ENCODE measurements at places on chromosomes 11 and 22.

DNA sequence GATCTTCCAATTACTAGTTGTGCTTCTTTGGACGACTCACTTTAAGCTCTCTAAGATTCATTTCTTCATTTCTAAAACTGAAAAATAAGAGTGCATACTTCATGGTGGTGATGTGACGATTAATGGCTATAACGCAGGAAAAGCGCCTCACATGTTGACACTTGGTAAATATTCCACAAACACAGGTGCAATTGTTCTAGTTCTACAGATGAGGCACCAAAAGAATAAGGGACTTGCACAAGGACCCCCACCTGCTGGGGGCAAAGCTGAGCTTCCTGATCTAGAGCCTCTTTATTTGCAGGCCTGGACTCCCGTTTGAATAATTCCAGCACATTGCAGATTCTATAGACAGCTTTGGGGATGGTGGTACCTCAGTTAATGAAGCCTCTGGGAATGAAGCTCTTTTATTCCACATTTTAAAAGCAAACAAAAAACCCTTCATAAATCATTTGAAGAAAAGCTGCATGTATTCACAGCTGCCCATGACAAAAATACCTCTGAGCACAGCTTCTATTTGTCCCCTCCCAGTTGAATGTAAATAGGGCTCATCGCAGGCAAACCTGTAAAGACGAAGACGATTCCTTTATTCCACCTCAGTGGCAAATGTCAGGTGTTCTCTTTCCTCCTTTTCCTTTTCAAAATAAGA, 14.9 kb upstream of the CADM1 start:
- DNase-seq: no peak

DNA sequence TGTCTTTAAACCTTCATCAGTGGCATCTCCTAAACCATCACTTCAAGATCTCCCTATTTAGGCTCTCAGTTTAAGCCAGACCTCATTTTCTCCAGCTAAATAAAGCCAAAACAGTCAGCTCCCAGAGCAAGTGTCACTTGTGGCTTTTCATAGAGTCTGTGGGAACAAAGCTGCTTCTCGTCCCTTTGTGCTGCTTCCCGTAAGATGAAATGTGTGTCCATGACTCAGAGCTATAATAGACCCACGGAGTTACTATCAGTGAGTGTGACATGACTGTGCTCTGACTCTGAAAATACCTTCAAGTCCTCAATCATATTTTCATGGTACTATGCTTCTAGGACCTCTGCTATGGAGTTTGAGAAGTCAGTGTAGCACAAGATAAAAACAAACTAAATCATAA, 57.3 kb upstream of the SLN start:
- peak; percentile 72 for DNase-seq

DNA sequence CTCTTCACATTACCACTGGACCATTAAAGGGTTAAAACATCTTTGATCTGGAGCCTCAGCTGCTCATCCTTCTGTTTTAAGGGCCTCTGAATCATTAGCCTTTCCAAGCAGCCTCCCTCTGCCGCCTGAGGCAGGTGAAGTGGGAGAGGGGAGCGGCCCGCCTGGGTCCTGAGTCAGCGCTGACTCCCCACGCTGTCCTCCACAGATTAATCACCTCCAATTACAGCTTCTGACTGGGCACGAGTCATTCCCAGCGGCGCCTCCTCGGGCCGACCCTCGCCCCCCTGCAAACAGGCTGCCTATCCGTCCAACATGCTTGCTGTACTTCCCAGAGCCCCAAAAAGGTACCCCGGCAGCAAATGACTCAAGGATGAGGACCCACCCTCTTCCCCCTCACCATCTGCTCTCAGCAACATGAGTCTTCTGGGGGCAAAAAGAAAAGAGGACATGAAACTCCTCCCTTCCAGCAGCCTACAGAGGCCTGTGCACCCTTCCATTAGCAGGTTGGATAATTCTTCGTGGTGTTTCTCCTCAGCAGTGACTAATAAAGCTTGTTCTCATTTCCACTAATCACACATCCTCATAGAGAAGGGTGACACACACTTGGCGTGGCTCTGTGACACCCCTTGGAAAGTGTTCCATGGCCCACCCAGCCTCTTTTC, 44.3 kb upstream of the JAM3 start:
- peak; percentile 71 for DNase-seq

DNA sequence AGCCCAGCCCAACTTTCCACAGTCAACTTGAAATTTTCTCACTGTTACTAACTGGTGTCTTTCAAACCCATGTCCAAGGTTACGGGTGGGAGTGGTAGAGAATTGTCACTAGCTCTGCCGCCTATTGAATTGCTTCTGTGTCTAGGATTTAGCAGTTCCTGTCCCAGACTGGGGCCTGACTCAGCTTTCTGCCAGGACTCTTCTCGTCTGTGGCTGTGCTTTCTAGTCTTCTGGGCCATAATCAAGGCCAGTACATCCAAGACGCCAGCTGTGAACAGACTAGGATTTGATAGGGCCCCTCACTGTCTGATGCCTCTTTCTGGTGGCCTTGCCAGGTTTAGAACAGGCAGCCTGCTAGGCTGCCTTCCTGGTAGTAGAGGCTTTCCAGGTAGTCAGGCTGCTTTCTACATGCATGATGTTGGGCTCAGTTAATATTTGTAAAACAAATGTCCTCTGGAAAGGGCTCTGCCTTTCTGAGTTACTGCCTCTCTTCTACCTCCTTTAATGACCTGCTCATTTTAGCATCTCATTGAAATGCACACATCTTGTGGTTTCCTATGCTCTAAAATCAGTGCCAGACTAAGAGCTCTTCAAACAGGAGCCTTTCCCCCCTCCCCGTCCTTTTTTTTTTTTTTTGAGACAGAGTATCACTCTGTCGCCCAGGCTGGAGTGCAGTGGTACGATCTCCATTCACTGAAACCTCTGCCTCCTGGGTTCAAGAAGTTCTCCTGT, 13.1 kb upstream of the HIKESHI start:
- no peak for DNase-seq

DNA sequence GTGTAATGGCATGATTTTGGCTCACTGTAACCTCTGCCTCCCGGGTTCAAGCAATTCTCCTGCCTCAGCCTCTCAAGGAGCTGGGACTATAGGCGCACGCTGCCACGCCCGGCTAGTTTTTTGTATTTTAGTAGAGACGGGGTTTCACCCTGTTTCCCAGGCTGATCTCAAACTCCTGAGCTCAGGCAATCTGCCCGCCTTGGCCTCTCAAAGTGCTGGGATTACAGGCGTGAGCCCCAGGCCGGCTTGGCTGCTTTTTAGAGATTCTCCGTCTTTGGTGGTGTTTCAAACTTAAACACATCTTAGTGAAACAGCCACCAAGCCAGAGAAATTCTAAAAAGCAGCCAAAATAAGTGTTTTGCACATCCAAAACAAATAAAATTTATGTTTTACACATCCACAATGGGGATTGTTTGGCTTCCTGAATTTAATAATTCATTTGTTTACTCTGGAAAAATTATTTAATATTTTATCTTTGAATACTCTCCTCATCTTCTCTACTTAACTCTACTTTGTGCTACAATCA, 18.4 kb downstream of the BCL2L13 start:
- DNase-seq: no peak

GRCh38 chr11:124646148-124646547, 23.5 kb downstream of the TBRG1 start:
- DNase-seq: no peak

DNA sequence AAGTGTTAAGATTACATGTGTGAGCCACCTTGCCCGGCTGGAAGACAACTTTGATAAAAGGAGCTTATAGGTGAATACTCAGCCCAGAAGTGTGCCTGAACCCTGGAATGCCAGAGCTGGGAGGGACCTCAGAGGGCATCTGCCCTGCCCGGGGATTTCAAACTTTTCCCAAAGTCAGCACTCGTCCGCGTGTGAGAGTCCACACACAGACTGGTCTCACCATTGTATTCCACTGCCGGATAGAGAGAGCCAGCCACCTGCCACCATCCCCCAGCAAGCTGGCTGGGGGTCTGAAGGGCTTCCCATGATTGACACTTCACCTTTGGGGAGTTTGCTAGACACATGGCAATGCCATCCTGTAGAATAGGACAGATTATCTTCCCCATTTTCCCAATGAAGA, 49.2 kb downstream of the APOL3 start:
- DNase-seq: no peak

DNA sequence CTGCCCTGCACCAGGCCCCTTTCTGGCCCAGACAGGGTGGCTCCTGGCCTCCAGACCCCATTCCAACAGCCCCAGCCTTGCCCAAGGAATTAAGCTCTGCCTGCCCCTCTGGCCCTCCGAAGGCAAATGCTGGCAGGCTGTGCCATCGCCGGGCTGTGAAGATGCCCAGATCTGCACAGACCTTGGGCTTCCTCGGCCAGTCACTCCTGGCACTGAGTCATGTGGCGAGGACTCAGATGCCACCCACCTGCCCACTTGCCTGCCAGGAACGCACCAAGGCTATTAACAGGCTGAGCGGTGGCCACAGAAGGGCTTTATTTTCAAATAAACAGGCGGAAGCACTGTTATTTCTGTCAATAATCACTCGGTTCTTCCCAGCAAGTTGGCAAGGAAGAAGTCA, 50.3 kb upstream of the TTLL12 start:
- DNase-seq: no peak

- no peak for DNase-seq
Observed at GRCh38 chr11:65599216-65599954, 3.8 kb upstream of the KCNK7 start.

GRCh38 chr11:60936467-60937143, 12.3 kb downstream of the TMEM132A start:
- DNase-seq: no peak

GRCh38 chr22:21448627-21449416, 18.4 kb upstream of the TMEM191C start:
- no peak for DNase-seq

DNA sequence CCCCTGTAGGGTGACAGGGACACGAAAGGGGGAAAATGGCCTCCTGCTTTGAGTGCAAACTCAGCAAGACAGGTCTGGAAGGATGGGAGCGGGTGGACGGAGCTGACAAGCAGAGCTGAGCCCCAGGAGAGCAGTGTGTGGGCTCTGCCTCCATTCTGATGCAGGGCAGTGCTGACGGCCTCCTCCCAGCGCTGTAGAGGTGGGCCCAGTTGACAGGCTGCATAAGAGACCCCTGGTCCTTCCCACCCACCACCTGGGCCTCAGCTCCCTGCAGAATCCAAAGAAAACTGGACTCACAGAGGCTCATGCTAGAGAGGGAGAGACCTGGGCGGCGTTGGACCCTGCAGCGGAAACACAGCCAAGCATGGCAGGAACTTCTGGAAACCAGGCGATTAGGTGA, 1113.4 kb downstream of the BRD1 start:
- no peak for DNase-seq

GRCh38 chr22:43334378-43334777, 8.8 kb downstream of the SCUBE1 start:
- DNase-seq: no peak

- no peak for DNase-seq
Observed at GRCh38 chr11:86706338-86707131, 34.1 kb upstream of the ME3 start.

DNA sequence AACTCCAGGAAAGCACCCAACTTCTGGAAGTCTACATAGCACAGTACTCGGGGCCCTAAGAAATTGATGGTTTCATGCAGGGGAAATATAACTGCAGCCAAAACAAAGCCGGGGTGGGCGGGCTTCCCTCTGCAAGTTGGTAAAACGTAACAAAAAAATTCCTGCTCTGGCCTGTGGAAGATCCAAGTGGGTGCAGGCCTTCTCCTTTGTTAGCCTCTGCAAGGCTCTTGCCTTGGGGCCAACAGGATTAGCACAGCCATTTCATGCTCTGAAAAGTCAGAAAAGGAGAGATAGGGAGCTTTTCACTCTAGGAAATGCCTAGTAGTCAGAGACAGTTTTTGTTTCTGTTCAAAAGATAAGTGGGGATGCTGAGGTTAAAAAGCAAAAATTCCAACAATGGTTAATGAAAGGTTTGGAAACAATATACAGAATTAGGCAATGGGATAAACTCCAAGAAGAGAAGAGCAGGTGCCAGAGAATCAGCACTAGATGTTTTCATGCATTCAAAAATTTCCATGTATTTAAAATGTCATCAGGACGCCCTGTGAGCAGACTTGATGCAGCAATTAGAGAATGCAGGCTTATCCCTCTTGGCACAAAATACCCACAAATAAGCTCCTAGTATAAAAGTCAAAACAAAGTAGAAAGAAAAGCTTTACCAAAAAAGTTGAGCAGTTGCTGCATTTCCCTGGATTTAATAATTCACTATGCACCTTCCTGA, 72.3 kb upstream of the CHRM4 start:
- DNase-seq: no peak

GRCh38 chr22:36562261-36562835, 33.4 kb upstream of the EIF3D start:
- peak; percentile 51 for DNase-seq

DNA sequence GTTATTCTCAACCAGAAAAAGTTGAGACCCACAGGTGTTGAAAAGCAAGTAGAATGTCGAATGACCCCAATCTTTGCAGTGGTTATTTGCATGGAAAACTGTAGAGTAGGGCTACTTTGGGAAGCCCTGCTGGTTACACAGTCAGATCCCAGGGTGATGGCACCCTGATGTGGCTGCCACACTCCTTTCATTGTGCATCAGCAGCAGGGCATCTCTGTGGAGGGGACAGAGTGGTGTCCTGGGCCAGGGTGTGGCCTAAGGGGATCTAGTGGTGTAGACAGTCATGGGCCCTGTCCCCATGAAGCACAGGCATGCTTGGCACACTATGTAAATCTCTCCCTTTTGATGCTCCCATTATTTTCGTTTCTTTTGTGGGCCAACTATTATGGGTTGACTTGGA, 199.4 kb upstream of the NAV2 start:
- no peak for DNase-seq

GRCh38 chr11:94934846-94935245, 38.5 kb downstream of the CWC15 start:
- no peak for DNase-seq

- no peak for DNase-seq
Observed at GRCh38 chr22:22025320-22026156, 43.0 kb upstream of the TOP3B start.

- peak; percentile 17 for DNase-seq
Observed at GRCh38 chr22:49046546-49047361, 780.9 kb downstream of the BRD1 start.

DNA sequence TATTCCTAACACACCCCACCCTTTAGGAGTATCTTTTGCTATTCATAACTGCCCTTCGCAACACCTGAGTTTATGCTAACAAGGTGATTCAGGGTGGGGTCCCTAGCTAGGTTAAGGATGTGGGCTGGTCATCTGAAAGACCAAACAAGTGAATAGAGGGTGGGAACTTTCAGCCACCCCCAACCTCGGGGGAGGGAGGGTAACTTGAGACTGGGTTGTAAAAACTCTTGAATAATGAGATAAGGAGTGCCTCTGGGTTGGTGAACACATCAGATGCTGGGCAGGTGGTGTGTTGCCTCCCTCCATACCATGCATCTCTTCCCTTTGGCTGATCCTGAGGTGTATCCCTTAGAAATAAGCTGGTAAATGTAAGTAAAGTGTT, 111.5 kb downstream of the SWAP70 start:
- DNase-seq: peak; percentile 50

DNA sequence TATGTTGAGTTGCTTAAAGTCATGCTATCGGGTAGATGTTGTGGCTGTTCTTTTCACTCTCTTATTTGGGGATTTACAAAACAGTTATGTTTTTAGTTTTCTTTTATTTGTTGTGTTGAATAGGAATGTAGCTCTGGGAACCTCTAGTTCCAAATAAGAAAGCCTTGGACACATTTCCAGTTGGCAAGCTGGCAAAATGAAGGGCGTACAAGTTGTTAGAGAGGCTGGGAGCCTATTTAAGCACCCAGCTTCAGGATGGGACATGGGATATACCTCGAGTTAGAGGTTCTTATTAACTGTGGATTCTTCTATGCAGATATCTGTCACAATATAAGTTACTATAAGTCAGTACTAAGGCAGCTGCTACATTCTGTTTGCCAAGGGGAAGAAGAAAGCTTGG, 22.8 kb downstream of the PPARA start:
- no peak for DNase-seq

All from A172 (cell line).